ENCODE measurements at places on chromosomes 4 and X.

DNA sequence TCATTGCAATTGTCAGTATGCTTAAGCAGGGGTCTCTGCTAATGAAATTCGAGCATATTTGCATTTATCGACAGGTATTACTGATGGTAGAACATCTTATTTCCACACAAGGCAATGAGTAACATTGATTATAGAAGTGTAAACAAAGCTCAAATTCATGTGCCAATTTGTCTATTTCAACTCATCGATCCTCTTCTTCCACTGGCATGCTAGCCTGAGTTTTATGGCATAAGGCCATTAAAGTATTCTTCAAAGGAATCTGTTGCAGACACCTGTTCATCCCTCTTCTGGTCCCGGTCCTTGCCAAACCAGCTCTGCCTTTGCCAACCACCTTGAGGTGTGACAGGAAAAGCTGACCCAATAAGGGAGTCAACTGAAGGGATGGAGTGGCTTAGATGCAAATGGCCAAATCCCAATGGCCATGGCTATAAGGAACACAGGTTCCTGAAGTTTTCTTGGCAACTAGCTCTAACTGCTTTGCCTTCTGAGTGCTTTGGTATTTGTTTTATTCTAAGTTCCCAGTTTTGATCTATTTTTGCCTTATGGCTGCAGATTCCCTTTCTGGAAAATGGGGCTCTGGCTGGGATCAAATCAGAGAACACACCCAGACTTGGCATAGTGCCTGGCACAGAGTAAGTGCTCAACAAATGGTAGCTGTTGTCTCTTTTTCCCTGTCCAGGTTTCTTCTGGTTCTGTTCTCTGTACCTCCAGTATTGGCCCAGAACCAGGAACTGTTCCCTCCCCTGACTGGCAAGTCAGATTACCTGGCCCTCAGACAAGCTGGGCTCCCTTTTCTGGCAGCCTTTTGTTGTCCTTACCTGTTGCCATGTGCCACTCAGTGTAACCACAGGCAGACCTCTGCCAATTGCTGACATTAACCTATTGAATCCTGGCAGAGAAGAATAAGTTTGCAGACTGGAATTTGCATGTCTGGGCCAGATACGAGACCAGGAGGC lies 63.1 kb downstream of the RTL9 start:
- no peak overlapping the region for H3K27ac ChIP-seq
- no peak overlapping the region for H3K4me3 ChIP-seq
- H3K36me3 ChIP-seq = no peaks in the 10 kb centered on the region

GRCh38 chr4:16496501-16496900 lies 270.2 kb upstream of the TAPT1 start:
- no peaks in the 10 kb centered on the region for H3K36me3 ChIP-seq
- DNase-seq = no peak
- H3K27me3 ChIP-seq = no peaks in the 10 kb centered on the region
- H3K4me3 ChIP-seq = no peak overlapping the region
- H3K27ac ChIP-seq = no peak overlapping the region

DNA sequence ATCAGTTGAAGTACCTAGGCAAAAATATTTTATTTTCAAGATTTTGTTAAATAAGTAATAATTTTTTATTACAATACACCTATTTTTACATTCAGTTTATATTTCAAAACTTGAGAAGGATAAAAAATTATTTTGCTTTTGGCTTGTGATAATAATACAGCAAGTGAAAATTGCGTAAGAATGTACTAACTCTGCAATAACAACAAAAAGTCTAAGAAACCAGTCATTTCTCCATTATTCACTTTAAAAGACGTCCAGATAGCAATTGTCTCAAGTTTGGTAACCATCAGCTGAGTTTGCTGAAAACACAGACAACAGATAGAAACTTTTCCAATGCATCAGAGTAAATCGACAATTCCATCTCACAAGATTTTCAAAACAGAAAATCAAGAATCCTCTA lies 12.1 kb downstream of the CXCL8 start:
- no peaks in the 10 kb centered on the region for H3K27me3 ChIP-seq
- H3K4me3 ChIP-seq = no peak overlapping the region
- H3K4me1 ChIP-seq = no peaks in the 10 kb centered on the region
- DNase-seq = no peak

- H3K27ac ChIP-seq = no peak overlapping the region
- H3K36me3 ChIP-seq = no peaks in the 10 kb centered on the region
- H3K4me3 ChIP-seq = no peak overlapping the region
- H3K4me1 ChIP-seq = no peaks in the 10 kb centered on the region
- H3K27me3 ChIP-seq = no peaks in the 10 kb centered on the region
Observed at GRCh38 chrX:82362990-82363389, 1145.1 kb upstream of the POU3F4 start.

GRCh38 chr4:83326546-83326945 lies 8.1 kb downstream of the HPSE start:
- H3K27me3 ChIP-seq = no peaks in the 10 kb centered on the region
- no peak overlapping the region for H3K4me3 ChIP-seq
- no peak for DNase-seq
- H3K36me3 ChIP-seq = no peaks in the 10 kb centered on the region

GRCh38 chr4:35423104-35423503 lies 821.2 kb downstream of the ARAP2 start:
- no peak overlapping the region for H3K4me3 ChIP-seq
- no peaks in the 10 kb centered on the region for H3K36me3 ChIP-seq
- DNase-seq = no peak
- no peak overlapping the region for H3K27ac ChIP-seq
- no peaks in the 10 kb centered on the region for H3K27me3 ChIP-seq
- no peaks in the 10 kb centered on the region for H3K4me1 ChIP-seq

- no peak for DNase-seq
- H3K4me1 ChIP-seq = no peaks in the 10 kb centered on the region
- no peaks in the 10 kb centered on the region for H3K27me3 ChIP-seq
- H3K36me3 ChIP-seq = no peaks in the 10 kb centered on the region
- H3K4me3 ChIP-seq = no peak overlapping the region
Observed at GRCh38 chr4:112775801-112776200, 138.9 kb downstream of the LARP7 start.

DNA sequence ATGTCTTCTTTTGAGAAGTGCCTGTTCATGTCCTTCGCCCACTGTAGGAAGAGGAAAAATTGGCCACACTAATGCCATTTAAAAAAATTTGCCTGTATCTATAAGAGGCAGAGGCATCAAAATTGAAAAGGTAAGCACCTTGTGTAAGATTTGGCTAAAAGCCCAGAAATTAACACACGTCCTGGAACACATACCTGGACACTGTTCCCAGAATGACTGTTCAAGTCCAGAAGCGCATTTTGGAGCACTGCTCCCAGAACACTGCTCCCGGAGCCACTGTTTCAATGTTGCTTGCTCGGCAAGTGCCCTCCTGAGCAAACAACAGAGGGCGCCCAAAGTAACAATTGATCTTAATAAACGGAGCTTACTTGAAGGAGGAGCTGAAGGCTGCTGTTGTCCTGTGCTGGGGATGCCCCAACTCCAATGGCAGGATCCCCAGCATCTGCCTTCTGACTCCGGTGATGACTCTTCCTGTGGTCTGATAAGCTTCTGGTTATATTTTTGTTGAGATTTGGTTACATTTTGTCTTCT lies 1958.6 kb downstream of the C4orf33 start:
- H3K27me3 ChIP-seq = no peaks in the 10 kb centered on the region
- no peak for DNase-seq
- H3K4me3 ChIP-seq = no peak overlapping the region
- no peak overlapping the region for H3K27ac ChIP-seq

- H3K27me3 ChIP-seq = no peaks in the 10 kb centered on the region
- no peak overlapping the region for H3K4me3 ChIP-seq
- H3K27ac ChIP-seq = no peak overlapping the region
Observed at GRCh38 chr4:37999000-37999716, 39.0 kb downstream of the PTTG2 start.

DNA sequence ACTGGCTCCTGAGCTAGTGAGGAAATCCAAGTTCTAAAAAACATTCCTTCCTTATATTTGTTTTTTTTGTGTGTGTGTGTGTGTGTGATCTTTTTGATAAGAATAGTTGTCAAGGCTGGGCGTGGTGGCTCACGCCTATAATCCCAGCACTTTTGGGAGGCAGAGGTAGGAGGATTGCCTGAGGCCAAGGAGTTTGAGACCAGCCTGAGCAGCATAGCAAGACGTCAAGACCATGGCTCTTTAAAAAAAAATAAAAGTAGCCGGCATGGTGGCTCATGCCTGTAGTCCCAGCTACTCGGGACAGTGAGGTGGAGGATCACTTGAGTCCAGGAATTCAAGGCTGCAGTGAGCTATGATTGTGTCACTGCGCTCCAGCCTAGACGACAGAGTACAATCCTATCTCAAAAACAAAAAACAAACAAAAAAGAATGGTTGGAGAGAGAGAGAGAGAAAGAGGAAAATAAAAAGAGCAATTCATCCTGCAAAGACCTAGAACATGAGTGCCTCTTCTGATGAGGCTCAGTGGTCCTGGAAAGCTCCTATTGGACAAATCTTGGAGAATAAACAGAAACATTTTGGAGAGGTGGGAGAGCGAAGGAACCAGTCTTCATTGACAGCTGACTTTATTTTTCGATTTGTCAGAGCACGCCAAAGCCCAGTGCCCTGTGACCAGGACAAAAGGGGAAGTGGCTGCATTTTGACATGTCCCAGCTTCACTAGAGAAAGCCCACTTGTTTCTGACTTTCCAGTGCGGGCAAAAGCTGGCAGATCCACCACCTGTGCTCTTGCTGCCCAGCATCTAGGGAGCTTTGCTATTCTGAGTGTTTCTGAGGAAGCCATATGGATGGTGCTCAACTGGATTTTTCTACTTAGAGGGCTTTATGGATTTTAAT lies 244.7 kb downstream of the PALLD start:
- no peaks in the 10 kb centered on the region for H3K27me3 ChIP-seq
- H3K4me1 ChIP-seq = peaks cover 23% of the 10 kb centered on the region
- H3K27ac ChIP-seq = no peak overlapping the region

GRCh38 chrX:56728321-56728720 lies 722 bp upstream of the NBDY start:
- H3K4me3 ChIP-seq = peak overlapping the region; percentile 85
- no peak overlapping the region for H3K27ac ChIP-seq
- H3K27me3 ChIP-seq = no peaks in the 10 kb centered on the region
- H3K36me3 ChIP-seq = no peaks in the 10 kb centered on the region

- H3K4me1 ChIP-seq = no peaks in the 10 kb centered on the region
- DNase-seq = no peak
- no peaks in the 10 kb centered on the region for H3K27me3 ChIP-seq
- H3K27ac ChIP-seq = no peak overlapping the region
Observed at GRCh38 chrX:41100819-41101218, 15.6 kb downstream of the USP9X start.

DNA sequence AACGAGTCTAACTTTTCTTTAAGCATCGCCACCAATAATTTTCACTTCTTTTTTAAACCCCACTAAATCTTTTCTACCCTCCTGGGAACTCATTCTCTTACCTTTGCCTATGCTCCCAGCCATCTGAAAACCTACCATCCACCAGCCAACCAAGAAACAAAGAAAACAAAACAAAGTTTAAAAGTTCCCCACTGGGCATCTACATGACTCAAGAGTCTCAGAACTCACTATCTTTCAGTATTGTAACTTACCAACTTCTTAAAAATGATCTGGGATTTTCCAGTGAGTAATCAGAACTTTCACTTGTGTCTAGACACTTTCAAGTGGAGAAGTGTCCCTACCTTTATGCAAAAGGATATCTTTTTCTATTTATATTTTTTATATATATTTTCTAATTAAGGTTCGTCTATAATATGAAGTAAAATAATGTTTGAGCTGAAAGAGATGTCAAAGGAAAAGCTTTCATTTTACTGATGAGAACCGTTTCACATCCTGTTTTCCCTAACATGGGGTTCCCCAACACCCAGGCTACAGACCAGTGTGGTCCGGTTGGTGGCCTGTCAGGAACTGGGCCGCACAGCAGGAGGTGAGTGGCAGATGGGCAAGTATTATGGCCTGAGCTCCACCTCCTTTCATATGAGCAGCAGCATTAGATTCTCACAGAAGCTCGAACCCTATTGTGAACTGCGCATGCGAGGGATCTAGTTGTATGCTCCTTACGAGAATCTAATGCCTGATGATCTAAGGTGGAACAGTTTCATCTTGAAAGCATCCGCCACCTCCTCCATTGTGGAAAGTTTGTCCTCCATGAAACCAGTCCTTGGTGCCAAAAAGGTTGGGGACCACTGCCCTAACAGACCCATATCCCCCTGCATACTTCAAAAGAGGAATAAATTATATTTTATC lies 9.8 kb upstream of the TIGD2 start:
- no peak for DNase-seq
- H3K27me3 ChIP-seq = no peaks in the 10 kb centered on the region
- no peak overlapping the region for H3K27ac ChIP-seq
- H3K4me1 ChIP-seq = no peaks in the 10 kb centered on the region

DNA sequence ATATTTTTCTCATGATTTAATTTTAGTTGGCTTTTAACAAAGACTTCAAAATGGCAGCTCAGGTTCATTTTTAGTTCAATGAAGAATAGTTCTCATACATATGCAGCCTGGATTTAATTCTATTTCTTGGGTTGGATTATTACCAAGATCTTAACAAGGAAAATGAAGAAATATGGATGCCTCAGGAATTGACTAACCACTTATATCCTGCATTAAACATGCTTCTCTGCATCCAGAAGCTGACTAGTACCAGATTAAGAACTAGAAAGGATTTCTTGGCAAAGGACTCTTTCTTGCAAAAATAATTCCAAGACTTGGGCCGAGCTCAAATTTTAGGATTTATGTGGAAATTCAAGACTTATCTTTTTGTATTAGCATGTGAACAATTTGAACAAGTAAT lies 5.6 kb upstream of the KLHL2 start:
- DNase-seq = no peak
- H3K4me3 ChIP-seq = no peak overlapping the region
- H3K36me3 ChIP-seq = no peaks in the 10 kb centered on the region
- no peak overlapping the region for H3K27ac ChIP-seq
- no peaks in the 10 kb centered on the region for H3K27me3 ChIP-seq
- peaks cover 4% of the 10 kb centered on the region for H3K4me1 ChIP-seq

- H3K4me3 ChIP-seq = no peak overlapping the region
- H3K27ac ChIP-seq = no peak overlapping the region
- peak; percentile 31 for DNase-seq
- H3K4me1 ChIP-seq = peaks cover 2% of the 10 kb centered on the region
Observed at GRCh38 chr4:152591396-152591795, 55.5 kb upstream of the FBXW7 start.

- DNase-seq = no peak
- peak overlapping the region; percentile 97 for H3K27ac ChIP-seq
- H3K4me3 ChIP-seq = peak overlapping the region; percentile 79
Observed at GRCh38 chrX:47143894-47144625, 442 bp downstream of the NDUFB11 start.

DNA sequence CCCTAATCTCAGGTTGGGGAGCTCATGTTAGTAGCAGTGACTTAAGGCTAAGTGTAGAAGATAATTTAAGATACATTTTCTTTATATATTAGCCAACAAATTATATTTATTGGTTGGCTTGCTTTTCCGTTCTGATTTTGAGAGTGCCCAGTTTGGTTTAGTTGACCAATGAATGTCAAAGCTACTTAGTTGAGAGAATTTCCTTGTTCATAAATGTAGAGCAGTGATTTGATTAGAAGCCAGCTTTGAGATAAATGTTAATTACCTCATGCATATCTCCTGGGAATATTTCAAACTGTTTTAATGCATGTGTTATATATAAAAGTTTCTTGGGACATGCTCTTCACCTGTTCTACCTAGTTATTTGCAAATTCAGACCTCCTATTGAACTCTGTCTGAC lies 44.3 kb downstream of the SPATA18 start:
- no peak overlapping the region for H3K4me3 ChIP-seq
- DNase-seq = no peak
- H3K27ac ChIP-seq = no peak overlapping the region
- H3K4me1 ChIP-seq = no peaks in the 10 kb centered on the region

GRCh38 chrX:16839852-16840460 lies 30.2 kb downstream of the RBBP7 start:
- H3K4me3 ChIP-seq = no peak overlapping the region
- peaks cover 93% of the 10 kb centered on the region for H3K36me3 ChIP-seq
- H3K27ac ChIP-seq = peak overlapping the region; percentile 35
